ENCODE measurements at places on chromosomes 7 and 10.
A peak's percentile ranks its signal among the peaks of the same experiment; 100 is the strongest.

DNA sequence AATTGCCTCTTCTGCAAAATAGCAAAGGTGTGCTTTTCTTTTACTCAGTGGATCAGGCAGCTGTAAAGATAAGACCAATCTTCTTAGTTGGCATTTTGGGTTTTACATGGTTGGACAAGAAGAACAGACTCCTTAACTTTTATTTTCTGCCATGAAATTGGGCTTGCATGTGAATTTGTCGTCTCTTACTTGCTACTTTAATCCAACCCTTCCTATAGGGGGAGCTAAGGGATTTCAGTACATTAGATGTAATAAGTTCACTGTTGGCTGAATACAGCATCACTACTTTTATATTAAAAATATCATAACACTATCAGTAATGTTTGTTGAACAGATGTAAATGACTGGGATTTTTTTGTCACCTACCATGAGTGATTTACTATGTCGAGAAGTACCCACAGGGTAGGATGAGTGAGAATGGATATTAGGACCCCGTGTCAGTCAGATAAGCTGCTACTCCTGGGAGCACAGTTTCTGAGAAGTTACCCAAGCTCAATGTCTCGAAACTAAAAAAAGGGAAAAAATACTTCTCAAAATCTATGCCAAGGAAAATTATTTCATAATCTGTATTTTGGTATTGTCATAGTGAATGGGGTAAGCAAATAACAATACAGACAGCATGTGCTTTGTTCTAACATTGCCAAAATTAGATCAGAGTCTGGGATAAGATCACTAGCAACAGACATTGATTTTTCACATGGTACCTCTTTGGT, 127.4 kb upstream of the AGR3 start:
- DNase-seq = no peak
- no peak overlapping the region for H3K27ac ChIP-seq
- H3K36me3 ChIP-seq = peaks cover 4% of the 10 kb centered on the region
- H3K27me3 ChIP-seq = no peaks in the 10 kb centered on the region
- no peak overlapping the region for H3K4me3 ChIP-seq

GRCh38 chr7:30817371-30817767, 46.2 kb downstream of the MINDY4 start:
- H3K27me3 ChIP-seq = peaks cover 11% of the 10 kb centered on the region
- H3K36me3 ChIP-seq = no peaks in the 10 kb centered on the region
- no peaks in the 10 kb centered on the region for H3K4me1 ChIP-seq
- no peak for DNase-seq

DNA sequence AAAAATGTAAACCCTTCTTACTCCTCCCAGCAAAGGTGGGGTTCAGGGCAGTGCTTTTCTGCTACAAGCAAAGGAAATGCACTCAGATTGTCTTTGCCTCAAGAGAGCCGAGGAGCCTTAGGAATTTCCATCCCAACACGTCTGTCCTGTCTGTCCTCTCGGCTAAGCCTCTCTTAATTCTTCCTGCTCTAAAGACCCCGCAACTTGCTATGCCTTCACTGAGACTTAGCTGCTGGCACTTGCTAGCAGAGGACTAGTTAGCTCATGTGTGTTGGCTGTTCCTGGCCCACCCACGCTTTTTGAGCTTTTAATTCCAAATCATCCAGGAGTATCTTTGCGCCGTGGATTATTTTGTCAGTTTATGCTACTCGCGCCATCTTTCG, 481 bp upstream of the NPM3 start:
- H3K4me3 ChIP-seq = peak overlapping the region; percentile 97
- H3K27me3 ChIP-seq = peaks cover 15% of the 10 kb centered on the region
- peaks cover 64% of the 10 kb centered on the region for H3K4me1 ChIP-seq
- no peak for DNase-seq
- H3K27ac ChIP-seq = peak overlapping the region; percentile 94
- H3K36me3 ChIP-seq = peaks cover 39% of the 10 kb centered on the region

DNA sequence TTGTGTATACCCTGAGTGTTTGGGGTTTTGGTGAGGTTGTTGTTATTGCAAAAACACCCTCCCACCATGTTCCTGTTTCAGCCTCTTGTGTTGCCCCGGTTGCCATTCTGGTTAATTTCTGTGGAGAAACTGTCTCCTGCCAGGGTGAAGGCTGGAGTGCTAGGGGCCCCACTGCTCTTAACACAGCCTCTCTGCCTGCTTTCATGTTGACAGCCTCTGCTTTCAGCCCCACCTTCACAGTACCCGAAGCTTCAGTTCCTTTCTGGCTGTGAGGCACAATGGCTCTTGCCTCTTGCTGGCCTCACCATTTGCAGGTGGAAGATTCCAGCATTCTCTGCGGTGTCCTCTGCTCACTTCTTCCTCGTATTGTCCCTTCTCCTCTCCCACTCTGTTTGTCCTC, 19.2 kb downstream of the SLC18A2 start:
- no peaks in the 10 kb centered on the region for H3K4me1 ChIP-seq
- peaks cover 31% of the 10 kb centered on the region for H3K27me3 ChIP-seq
- DNase-seq = no peak
- H3K27ac ChIP-seq = no peak overlapping the region
- H3K36me3 ChIP-seq = no peaks in the 10 kb centered on the region
- no peak overlapping the region for H3K4me3 ChIP-seq

DNA sequence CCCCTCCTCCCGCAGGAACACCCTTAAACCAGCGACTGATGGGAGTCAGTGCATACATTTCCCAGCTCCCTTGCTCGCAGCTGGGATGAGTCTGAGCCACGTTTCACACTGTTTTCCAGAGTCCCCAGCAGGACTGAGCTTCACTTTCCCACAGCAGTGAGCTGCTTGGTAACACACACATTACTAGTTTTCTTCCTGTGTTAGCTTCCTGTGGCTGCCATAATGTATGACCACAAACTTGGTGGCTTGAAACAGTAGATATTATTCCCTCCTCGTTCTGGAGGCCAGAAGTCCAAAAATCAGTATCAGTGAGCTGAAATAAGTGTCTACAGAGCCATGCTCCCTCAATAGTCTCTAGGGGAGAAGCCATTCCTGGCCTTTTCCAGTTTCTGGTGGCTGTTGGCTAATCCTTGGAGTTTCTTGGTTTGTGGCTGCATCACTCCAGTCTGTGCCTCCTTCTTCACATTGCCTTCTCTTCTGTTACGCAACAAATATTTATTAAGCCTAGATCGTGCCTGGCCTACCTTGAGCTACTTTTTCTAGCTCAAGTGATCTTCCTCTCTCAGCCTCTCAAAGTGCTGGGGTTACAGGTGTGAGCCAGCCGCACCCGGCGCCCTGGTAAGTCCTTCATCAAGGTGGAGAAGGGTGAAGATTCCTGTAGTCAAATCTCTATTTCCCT, 26.2 kb upstream of the CARD11 start:
- peaks cover 21% of the 10 kb centered on the region for H3K27me3 ChIP-seq
- no peak overlapping the region for H3K4me3 ChIP-seq
- no peak for DNase-seq
- H3K36me3 ChIP-seq = peaks cover 21% of the 10 kb centered on the region

- no peaks in the 10 kb centered on the region for H3K27me3 ChIP-seq
- no peak overlapping the region for H3K27ac ChIP-seq
- no peak for DNase-seq
These were observed 294.4 kb downstream of the BICC1 start for GRCh38 chr10:58806970-58807628.

- H3K27ac ChIP-seq = no peak overlapping the region
- H3K4me1 ChIP-seq = peaks cover 21% of the 10 kb centered on the region
- peaks cover 8% of the 10 kb centered on the region for H3K27me3 ChIP-seq
These were observed 83.4 kb downstream of the ZNF365 start for GRCh38 chr10:62457598-62457997.

DNA sequence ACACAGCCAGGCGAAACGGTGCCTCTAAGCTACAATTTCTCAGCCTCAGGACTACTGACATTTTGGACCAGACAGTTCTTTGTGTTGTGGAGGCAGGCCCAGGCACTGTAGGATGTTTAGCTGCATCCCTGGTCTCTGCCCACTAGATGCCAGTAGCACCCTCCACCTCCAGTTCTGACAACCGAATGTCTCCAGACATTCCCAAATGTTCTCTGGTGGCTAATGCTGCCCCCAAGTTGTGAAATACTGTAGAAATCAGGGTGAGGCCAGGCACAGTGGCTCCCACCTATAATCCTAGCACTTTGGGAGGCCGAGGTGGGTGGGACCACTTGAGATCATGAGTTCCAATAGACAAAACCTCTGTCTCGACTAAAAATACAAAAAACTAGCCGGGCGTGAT, 18.2 kb downstream of the HNRNPF start:
- H3K36me3 ChIP-seq = peaks cover 88% of the 10 kb centered on the region
- H3K4me3 ChIP-seq = no peak overlapping the region
- no peaks in the 10 kb centered on the region for H3K27me3 ChIP-seq
- peaks cover 90% of the 10 kb centered on the region for H3K4me1 ChIP-seq

- H3K27me3 ChIP-seq = peaks cover 16% of the 10 kb centered on the region
- no peak for DNase-seq
These were observed 156.4 kb downstream of the USP6NL start for GRCh38 chr10:11454958-11455566.

- no peaks in the 10 kb centered on the region for H3K36me3 ChIP-seq
- H3K27me3 ChIP-seq = no peaks in the 10 kb centered on the region
- no peak overlapping the region for H3K27ac ChIP-seq
- no peak overlapping the region for H3K4me3 ChIP-seq
- H3K4me1 ChIP-seq = no peaks in the 10 kb centered on the region
These were observed 1209.2 kb downstream of the TYW1 start for GRCh38 chr7:68205826-68206225.

- H3K36me3 ChIP-seq = no peaks in the 10 kb centered on the region
- H3K4me3 ChIP-seq = no peak overlapping the region
- peaks cover 5% of the 10 kb centered on the region for H3K4me1 ChIP-seq
- peaks cover 20% of the 10 kb centered on the region for H3K27me3 ChIP-seq
- no peak overlapping the region for H3K27ac ChIP-seq
- DNase-seq = no peak
These were observed 754 bp upstream of the PHYHIPL start for GRCh38 chr10:59175538-59176240.

- H3K36me3 ChIP-seq = no peaks in the 10 kb centered on the region
- no peak overlapping the region for H3K27ac ChIP-seq
- no peak for DNase-seq
- H3K4me1 ChIP-seq = no peaks in the 10 kb centered on the region
- H3K27me3 ChIP-seq = peaks cover 6% of the 10 kb centered on the region
These were observed 49.3 kb downstream of the ABCB4 start for GRCh38 chr7:87426160-87426559.

DNA sequence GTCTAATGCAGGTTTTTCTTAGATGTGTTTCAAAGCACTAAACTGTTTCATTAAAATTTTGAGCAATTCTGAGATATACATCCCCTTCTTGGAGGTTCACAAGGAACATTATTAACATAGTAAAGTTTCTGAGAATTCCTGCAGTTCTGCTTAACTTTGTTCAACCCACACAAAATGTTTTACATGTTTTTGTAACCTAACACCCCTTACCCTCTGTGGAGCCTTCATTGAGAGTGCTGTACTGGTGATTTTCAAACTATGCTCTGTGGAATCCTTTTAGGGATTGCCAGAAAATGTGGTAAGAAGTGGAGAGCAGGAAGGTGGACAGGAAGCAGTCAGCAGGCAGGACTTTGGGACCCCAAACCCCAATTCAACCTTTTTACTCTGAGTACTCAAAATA, 53.6 kb upstream of the ABCB5 start:
- H3K4me1 ChIP-seq = no peaks in the 10 kb centered on the region
- H3K27me3 ChIP-seq = no peaks in the 10 kb centered on the region
- no peak overlapping the region for H3K4me3 ChIP-seq
- no peak for DNase-seq

DNA sequence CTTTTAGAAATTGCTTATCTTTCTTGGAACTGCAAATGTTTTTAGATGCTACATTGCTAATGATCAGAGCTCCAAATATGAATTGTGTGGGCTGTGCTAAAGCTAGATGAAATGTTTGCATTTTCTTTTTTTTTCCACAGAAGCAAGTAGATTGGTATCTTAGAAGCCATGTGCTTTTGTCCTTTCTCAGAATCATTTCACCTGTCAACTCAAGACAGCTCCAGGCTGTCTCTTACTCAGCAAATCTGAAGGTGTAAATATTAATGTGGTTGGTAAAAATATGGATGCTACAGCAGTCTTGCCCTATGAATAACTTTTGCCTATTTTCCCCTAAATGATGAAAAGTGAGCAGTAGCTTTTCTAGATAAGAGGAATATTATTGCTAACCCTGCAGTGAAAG, 41.2 kb downstream of the AP3M1 start:
- H3K4me1 ChIP-seq = no peaks in the 10 kb centered on the region
- no peak overlapping the region for H3K27ac ChIP-seq
- no peak overlapping the region for H3K4me3 ChIP-seq
- H3K27me3 ChIP-seq = no peaks in the 10 kb centered on the region
- no peak for DNase-seq

GRCh38 chr10:127123626-127124025, 72.8 kb downstream of the INSYN2A start:
- H3K27ac ChIP-seq = no peak overlapping the region
- H3K27me3 ChIP-seq = no peaks in the 10 kb centered on the region
- H3K36me3 ChIP-seq = no peaks in the 10 kb centered on the region
- DNase-seq = no peak
- H3K4me1 ChIP-seq = no peaks in the 10 kb centered on the region
- H3K4me3 ChIP-seq = no peak overlapping the region

GRCh38 chr7:45165857-45166256, 8.3 kb downstream of the RAMP3 start:
- H3K27ac ChIP-seq = no peak overlapping the region
- H3K36me3 ChIP-seq = no peaks in the 10 kb centered on the region
- peaks cover 30% of the 10 kb centered on the region for H3K27me3 ChIP-seq
- peaks cover 6% of the 10 kb centered on the region for H3K4me1 ChIP-seq
- DNase-seq = no peak

GRCh38 chr7:46759711-46760480, 822.0 kb downstream of the TNS3 start:
- no peaks in the 10 kb centered on the region for H3K27me3 ChIP-seq
- no peaks in the 10 kb centered on the region for H3K4me1 ChIP-seq
- no peak overlapping the region for H3K4me3 ChIP-seq
- no peak for DNase-seq
- no peaks in the 10 kb centered on the region for H3K36me3 ChIP-seq
- no peak overlapping the region for H3K27ac ChIP-seq

DNA sequence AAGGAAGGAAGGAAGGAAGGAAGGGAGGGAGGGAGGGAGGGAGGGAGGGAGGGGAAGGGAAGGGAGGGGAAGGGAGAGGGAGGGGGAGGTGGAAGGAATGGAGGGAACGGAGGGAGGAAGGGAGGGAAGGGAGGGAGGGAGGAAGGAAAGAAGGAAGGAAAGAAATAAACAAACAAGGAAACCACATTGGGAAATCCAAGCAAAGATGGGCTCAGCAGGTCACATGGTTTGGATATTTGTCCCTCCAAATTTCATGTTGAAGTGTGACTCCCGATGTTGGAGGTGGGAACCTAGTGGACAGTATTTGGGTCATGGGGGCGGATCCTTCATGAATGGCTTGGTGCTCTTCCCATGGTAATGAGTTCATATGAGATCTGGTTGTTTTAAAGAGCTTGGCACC, 454.6 kb upstream of the C7orf33 start:
- H3K4me1 ChIP-seq = no peaks in the 10 kb centered on the region
- no peak overlapping the region for H3K27ac ChIP-seq
- H3K36me3 ChIP-seq = no peaks in the 10 kb centered on the region
- no peak for DNase-seq

DNA sequence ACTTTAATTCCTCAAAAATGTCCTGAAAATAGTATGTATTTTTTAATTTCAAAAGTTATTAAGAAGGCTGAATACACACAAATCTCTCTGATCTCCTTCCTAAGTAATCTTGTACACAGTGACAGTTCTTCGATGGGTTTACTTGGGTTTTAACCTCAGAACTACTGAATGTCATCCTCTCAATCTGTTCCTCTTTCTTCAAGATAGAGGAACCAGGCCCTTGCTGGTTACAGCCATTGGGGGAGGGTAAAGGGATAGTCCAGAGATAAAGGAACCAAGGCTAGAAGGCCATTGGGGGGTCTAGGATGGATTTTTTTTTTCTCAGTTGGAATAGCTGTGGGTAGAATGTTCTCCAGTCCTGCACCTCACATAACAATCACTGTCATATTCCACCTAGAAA, 224.9 kb downstream of the SKIDA1 start:
- H3K4me3 ChIP-seq = no peak overlapping the region
- no peaks in the 10 kb centered on the region for H3K36me3 ChIP-seq
- no peak overlapping the region for H3K27ac ChIP-seq
- H3K27me3 ChIP-seq = peaks cover 10% of the 10 kb centered on the region

All from activated naive CD4-positive, alpha-beta T cell treated with anti-CD3 and anti-CD28 coated beads, Interleukin-2, amount 10 ng/mL, durations not matched to agents 7 days and 5 days (primary cell).